ENCODE measurements at places on chromosomes 3 and 15.
A peak's percentile ranks its signal among the peaks of the same experiment; 100 is the strongest.

- no peak for DNase-seq
These were observed 7.2 kb downstream of the APBA2 start for GRCh38 chr15:28892789-28893610.

DNA sequence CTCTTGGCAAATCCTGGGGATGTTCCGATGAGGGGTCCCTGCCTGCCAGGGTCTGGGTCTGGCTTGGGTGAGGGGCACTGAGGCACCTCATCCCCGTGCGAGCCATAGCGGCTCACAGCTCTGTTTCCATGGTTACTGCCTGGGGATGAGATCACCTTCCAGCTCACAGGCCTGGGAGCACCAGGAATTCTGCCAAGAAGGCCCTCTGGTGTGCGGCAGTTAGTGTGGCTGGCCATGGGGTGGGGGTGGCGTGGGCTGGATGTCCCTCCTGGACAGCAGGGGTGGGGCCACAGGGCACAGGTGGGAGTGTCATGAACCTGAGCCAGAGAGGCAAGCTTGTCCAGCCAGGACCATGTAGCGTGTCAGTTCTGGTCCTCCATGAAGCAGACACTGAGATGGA, 22.1 kb upstream of the PRR23E start:
- no peak for DNase-seq

- DNase-seq: no peak
These were observed 53.8 kb upstream of the P3H2 start for GRCh38 chr3:190174471-190174870.

GRCh38 chr3:189513281-189514117, 117.7 kb upstream of the TP63 start:
- no peak for DNase-seq

DNA sequence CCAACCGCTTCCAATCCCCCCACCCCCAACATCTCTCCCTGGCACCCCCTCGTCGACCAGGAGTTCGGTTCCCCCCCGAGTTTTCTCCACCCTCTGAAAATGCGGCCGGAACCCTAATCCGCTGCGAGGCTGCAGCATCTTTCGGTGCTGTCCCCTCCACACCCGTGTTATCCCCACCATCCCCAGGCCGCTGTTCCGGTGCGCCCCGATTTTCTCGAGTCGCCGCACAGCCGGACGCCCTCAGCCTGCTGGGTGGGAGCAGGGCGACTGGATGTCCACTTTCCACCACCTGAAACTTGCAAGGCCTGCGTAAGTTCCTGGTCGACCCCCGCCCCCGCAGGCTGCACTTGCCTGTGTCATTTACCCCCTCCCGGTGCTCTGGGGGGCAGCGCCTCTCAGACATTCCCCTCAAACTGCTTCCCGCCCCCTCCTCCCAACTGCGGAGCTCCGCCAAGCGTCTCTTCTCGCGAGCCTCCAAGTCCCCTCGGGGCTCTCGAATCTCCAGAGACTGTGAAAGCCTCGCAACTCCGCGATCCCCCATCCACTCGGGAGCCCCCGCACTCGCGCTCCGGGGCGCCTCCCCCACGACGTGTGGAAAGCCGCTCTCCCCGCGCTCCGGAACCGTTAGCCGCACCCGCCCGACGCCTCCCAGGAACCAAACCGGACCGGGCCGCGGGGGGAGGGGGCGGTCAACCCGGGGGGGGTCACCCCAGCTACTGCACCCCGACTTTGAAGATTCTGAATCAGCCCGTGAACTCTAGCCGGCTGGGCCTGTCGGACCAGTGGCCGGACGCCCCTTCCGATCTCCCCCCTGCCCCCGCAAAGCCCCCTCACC, 566 bp downstream of the ETV5 start:
- peak; percentile 65 for DNase-seq

DNA sequence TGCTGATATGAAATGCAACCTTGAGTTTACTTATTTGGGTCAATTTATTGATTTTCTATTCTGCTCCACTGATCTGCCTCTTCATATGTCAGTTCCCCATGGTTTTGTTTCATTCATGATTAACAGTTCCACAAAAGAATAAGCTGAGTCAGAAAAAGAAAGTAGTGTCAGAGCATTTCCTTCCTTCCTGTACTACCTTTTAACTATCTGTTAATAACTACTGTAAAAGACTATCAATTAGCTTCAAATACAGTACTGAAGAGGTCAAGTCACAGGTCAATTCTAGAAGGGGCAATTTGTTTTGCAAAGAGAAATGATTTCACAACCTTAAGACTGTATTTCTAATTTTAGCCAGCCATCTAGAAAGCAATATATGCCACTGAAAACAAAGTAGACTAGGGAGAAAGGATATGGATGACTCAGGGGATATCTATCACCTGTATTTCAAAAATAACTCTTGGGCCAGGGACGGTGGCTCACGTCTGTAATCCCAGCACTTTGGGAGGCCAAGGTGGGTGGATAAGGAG, 129.5 kb downstream of the TFDP2 start:
- DNase-seq: no peak

- DNase-seq: peak; percentile 53
These were observed 23.7 kb upstream of the TPRG1 start for GRCh38 chr3:189148081-189148507.

DNA sequence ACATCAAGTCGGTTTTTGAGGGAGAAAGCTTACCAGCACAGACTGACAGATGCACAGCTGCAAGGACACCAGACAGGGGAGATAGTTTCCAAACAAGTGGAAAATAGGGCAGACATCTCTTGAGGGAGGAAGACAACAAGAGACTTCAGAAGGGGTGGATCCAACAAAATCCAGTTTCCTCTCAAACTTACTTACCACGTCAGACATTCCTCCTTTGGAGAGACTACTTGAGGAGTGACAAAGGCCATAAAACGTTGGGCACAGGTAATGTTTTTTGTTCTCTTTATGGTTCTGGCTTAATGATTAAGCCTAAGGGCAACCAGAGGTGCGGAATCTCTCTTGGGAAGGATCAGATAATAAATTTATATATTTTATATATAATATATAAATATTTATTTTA, 76.1 kb downstream of the CD200 start:
- no peak for DNase-seq
